ENCODE measurements at places on chromosomes 13 and 19.
A peak's percentile ranks its signal among the peaks of the same experiment; 100 is the strongest.

- DNase-seq, result no peak
These were observed 8.5 kb upstream of the SOX1 start for GRCh38 chr13:112058519-112058873.

- no peak for DNase-seq
These were observed 116.6 kb upstream of the UQCRFS1 start for GRCh38 chr19:29329460-29330134.

DNA sequence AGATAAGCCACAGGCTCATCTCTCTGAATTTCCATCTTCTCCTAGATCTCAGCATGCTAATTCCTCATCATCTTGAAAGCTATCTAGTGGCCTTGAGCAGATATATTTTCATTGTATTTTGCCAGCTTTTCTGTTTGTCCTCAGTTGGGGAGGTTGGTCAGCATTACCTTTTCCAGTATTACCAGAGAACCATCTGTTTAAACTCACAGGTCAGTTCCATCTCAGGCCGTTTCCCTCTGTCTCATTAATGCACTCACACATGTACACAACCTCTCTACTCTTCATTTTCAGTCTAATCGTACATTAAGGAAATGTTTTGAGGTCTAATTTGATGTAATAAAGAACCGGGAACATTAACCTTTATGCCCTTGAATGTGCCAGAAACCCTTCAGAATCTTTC is 29.7 kb downstream of the USPL1 start:
- DNase-seq, result no peak

DNA sequence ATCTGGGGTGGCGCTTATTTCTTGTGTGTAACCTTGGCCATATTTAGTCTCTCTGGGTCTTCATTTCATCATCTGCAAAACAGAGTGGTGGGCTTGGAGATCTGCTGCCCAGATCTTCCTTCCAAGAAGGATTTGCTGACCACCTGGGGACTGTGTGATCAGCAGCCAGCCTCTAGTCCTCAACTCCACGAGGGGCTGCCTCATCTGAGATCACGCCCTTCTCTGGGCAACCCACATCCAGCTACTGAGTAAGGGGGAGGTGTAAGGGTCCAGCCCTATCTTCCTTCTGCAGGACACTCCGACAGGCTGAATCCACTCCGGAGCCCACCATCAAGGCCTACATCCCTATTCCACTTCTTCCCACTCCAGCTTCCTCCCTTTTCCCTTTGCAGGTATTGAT is 57.9 kb downstream of the CHST8 start:
- no peak for DNase-seq

DNA sequence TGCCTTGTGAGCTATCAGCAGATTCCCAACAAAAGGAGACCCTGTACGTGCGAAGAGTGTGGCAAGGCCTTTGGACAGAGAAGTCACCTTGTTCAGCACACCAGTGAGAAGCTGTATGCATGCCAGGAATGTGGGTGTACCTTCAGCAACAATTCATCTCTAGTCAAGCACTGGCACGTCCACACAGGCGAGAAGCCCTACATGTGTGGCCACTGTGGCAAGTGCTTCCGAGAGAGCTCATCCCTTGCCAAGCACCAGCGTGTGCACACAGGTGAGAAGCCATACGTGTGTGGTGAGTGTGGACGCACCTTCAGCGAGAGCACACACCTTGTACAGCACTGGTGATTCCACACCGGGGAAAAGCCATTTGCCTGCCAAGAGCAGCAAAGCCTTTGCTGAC is 7.6 kb upstream of the ZSCAN22 start:
- no peak for DNase-seq

DNA sequence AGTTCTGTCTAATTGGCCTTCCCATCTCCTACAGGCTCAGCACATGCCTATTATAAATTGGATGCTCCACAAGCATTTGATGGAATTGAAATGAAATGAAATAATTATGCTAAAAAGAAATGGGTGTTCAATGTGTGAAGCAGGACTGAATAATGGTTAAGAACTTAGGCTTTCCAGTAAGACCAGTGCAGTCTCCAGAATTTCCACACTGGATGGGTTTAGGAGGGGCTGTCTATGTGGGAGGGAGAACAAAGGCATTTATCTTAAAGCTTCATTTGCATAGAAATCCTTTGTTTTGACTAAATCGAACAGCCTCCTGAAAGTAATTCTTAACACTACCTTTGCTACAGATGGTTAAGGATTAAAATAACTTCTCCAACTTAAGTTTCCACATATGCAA is 47.9 kb upstream of the KL start:
- DNase-seq, result no peak

DNA sequence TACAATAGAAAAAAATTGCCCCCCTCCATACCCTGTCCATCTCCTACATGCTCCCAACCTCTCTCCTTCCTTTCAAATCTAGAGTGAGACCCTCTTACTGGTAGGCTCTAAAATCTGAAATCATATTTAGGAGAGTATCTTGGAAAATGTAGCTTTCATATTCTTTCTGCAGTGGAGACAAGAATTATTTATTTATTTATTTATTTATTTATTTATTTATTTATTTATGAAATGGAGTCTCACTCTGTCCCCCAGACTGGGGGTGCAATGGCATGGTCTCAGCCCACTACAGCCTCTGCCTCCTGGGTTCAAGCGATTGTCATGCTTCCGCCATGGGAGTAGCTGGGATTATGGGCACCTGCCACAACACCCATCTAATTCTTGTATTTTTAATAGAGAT is 174.1 kb upstream of the MYO16 start:
- DNase-seq, result no peak

GRCh38 chr19:3142292-3142670 is 6.4 kb downstream of the GNA15 start:
- peak; percentile 40 for DNase-seq

GRCh38 chr13:59533561-59534555 is 629.9 kb downstream of the DIAPH3 start:
- DNase-seq, result no peak

- no peak for DNase-seq
These were observed 24.0 kb upstream of the MIER2 start for GRCh38 chr19:368630-369024.

GRCh38 chr13:34465423-34465922 is 476.6 kb upstream of the NBEA start:
- DNase-seq, result no peak

- DNase-seq, result no peak
These were observed 1.1 kb downstream of the CNN1 start for GRCh38 chr19:11539495-11540365.
